GM04503 (cell line): ENCODE measurements at places on chromosomes 12 and 14.

DNA sequence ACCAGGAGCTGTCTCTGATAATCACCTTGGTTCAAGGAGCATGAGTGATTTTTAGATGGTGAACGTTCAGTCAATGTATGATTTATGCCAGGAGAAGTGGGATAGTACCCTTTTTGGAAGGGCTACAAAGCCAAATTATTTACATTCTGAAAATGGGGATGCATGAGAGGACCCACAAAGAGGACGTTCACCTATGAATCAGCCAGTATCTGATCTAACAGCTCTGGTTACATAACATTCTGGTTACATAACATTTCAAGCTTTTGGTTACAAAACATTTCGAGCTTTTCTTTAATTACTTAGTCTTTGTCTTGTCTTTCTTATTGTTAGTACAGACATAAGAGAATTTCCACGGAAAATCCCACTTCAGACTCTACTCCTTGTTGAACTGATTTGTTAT, 68.8 kb downstream of the SLCO1A2 start:
- DNase-seq = no peak

- DNase-seq = no peak
These were observed 176.7 kb downstream of the PAH start for GRCh38 chr12:102740141-102740955.

GRCh38 chr12:132168311-132169031, 24.2 kb downstream of the NOC4L start:
- no peak for DNase-seq

DNA sequence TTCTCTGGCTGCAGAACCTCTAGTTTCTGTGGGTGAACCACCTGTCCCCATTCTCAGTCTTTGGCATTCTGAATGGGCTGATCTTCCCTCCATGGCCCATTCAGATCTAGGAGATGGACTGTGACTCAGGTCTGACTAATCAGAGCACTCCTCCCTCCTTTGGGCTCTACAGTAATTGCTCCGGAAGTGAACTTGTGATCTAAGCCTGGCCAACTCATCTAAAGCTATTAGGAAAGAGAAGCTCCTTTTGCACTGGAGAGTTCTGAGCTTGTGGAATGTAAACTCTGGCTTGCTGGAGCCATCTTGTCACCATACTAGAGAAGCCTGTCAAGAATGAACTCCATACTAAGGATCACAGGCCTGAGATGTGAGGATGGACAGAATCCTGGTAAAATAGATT, 168.2 kb downstream of the SUDS3 start:
- DNase-seq = peak; percentile 30

- DNase-seq = no peak
These were observed 9.5 kb downstream of the ZNF891 start for GRCh38 chr12:133120385-133121191.

DNA sequence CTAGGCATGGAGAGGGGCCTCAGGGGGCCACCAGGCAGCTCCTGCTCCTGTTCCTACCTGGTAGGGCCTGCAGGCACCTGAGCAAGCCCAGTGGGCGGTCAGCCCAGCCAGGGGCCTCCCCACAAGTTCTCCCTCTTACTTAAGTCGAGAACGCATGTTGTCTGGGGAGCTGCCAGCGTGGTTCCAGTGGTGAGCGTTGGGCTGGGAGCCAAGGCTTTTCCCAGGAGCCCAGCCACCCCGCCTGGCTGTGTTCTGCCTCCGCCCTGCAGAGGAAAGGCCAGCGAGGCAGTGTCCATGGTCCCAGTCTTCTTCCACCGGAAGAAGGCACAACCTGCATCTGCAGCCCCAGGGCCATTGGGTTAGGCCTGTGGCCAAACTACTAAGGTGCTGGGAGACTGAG, 1.4 kb downstream of the C14orf180 start:
- DNase-seq = no peak

DNA sequence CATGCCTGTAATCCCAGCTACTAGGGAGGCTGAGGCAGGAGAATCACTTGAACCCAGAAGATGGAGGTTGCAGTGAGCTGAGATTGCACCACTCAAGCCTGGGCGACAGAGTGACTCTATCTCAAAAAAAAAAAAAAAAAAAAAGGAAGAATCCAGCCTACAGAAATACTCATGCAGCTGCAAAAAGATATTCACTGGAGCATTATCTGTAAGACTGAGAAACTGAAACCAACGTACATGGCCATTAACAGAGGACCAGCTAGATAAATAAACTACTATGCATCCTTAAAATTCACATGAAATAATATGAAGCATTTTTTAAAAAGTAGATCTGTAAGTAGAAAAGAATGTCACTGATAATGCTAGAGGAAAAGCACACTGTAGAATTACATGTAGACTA, 3.5 kb downstream of the SLC7A7 start:
- no peak for DNase-seq
